Activated naive CD4-positive, alpha-beta T cell treated with Interleukin-2 at 50 U/mL for 16 hours (primary cell): ENCODE measurements at places on chromosomes 1 and 21.

- DNase-seq = no peak
These were observed 44.6 kb downstream of the CD247 start for GRCh38 chr1:167473761-167474160.

GRCh38 chr1:212749821-212750535 is 41.6 kb downstream of the NSL1 start:
- no peak for DNase-seq

- DNase-seq = no peak
These were observed at the start of gene CLIC6 for GRCh38 chr21:34668803-34669148. CLIC6 (plus strand) TSS chr21:34668994; CDS start chr21:34669389, 395 bp downstream.

DNA sequence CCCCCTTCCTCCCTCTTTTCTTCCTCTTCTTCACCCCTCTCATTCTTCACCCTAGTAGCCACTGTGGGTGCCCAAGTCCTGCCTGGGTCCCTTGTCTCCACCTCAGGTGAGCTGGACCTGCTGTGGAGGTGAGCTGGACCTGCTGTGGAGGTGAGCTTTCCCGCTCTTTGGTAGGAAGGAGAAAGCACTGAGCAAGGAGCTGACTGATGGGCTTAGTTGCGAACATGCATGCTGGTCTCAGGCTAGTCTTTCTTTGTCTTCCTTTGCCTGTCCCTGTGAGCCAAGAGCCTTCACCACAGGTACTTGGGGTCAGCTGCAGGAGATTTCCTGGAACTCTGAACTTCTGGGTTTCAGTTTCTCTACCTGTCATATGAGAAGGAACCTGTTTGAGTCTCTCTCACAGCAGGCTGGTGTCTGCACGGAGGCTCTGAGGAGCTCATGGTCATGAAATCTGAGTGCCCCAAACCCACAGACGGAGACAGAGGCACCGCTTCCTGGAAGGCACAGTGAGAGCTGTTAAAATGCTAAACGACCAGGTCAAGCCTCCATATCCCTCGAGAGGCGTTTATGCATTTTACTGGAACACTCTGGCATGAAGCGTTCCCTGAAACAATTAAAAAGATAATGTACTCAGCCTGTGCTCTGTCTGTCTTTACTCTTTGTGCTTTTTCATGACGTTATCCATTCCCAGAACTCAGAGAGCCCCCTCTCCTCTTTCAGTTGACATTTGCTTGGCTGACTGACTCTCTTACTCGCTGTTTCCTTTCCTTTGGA is 69.5 kb downstream of the RHOU start:
- DNase-seq = peak; percentile 40

- no peak for DNase-seq
These were observed 88.0 kb upstream of the SLFNL1 start for GRCh38 chr1:41109310-41110197.

DNA sequence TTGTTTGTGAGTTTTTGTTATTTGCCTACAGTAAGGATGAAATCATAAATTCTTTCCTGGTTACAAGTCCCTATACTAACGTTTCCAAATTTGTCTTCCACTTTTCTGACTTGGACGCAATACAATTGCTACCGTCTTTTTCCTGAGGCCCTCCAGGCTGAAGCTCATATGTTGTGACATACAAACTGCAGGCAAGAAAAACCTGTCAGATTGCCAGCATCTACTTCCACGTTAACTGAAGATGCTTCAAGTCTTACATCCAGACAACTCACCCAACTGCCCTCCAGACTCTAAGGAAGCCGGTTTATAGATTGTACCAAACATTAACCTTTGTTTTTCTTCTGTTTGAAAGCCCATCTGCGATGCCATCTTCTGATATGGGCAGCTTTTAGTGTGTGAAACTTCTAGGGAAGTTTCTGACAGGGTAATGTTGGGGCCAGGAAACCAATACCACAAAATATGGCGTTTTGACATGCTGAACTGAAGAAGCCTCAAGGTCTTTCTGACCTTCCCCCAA is 21.4 kb upstream of the RNF11 start:
- DNase-seq = no peak

DNA sequence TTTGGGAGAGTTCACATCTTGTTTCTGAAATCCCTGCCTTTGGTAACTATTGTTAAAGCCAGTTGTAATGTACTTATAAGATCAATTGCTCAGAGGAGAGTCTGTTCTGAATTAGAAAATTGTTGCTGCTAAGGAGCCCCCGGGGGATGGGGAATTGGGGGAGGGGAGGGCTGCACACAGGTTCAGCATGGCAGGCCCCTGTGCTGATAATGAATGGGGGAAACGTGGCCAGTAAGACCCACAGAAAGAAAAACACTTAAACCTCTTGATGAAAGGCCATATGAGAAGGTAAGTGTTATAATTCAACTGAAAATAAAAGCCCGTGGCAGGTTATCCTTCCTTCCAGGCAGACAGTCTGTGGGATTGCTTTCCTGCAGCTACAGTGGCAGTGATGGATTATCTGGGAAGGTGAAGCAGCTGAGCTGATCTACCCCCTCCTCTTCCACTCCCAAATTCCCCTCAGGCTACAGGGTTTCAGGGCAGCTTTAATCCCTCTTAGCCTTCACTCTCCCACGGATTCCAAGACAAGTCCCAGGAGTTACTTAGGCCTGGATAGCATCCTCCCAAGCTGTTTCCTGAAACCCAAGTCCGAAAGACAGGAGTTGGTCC is 398.8 kb downstream of the TBX15 start:
- DNase-seq = no peak

GRCh38 chr1:164630626-164631396 is 71.8 kb downstream of the PBX1 start:
- no peak for DNase-seq

GRCh38 chr1:248140846-248141245 is 4.1 kb upstream of the OR2M5 start:
- no peak for DNase-seq

- DNase-seq = no peak
These were observed 79.3 kb downstream of the HMCN1 start for GRCh38 chr1:185813401-185813979.
